ENCODE measurements at places on chromosomes 7 and 10. TPM values are rescaled to one million over a fixed set of nuclear protein-coding genes. Genes with fewer than 3 reads are reported as not detected.
A peak's percentile ranks its signal among the peaks of the same experiment; 100 is the strongest.

Gene TSPAN15
- 0.35 TPM for polyA plus RNA-seq

DNA sequence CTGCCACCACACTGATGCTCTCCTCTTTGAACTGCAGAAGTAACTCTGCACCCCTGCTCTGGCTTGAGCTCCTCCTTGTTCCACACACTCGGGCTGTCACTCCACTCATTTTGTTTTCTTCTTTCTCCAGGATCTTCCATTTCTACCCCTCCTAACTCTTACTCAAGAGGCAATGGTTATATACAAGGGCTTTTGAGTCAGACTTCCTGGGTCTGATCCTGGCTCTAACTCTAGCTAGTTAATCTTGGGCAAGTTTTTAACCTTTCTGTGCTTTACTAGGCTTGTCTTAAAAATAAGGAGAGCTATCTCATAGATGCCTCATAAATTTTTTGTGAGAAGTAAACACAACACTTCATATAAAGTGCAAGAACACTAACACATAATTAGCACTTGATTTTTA is 45.3 kb upstream of the GNAI1 start:
- no peak for DNase-seq

Gene C10orf90
- 0.12 TPM for polyA plus RNA-seq

DNA sequence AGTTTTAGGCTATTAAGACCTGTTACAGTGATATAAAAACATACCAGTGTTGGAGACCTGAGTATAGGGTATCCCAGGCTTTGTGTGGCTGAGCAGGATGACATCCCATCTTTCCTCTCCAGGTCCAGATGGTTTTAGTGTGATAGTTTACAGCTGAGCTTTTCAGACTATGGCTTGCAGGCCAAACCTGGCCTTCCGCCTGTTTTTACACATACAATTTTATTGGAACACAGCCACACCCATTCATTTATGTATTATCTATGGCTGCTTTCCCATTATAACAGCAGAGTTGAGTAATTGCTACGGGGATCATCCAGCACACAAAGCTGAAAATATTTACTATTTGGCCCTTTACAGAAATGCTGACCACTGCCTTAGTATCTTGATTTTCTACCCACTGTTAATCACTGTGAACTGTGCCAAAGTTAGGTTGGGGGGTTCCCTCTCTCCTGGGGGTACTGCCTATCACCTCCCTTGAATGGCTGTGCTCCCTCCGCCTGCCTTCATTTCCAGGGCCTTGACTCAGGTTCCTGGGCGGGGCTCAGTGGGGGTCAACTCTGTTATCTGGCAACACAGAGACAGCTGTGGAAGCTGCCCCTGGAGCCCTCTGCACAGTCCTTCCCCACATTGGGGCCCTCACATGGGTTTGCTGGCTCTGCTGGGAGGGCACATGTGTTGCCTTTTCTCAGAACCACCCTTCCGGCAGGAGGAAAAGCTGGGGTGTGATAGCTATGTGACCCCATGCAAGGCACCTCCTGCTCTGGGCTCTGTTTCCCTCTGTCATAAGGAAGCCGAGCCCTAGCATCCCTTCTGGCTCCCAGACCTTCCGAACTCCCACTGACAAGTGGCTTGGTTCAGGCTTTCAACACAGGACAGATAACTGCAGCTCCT is 40.3 kb upstream of the SH2D4B start:
- DNase-seq = no peak

- no peak for DNase-seq
Measured at GRCh38 chr7:99422186-99422585, 13.4 kb downstream of the BUD31 start.

DNA sequence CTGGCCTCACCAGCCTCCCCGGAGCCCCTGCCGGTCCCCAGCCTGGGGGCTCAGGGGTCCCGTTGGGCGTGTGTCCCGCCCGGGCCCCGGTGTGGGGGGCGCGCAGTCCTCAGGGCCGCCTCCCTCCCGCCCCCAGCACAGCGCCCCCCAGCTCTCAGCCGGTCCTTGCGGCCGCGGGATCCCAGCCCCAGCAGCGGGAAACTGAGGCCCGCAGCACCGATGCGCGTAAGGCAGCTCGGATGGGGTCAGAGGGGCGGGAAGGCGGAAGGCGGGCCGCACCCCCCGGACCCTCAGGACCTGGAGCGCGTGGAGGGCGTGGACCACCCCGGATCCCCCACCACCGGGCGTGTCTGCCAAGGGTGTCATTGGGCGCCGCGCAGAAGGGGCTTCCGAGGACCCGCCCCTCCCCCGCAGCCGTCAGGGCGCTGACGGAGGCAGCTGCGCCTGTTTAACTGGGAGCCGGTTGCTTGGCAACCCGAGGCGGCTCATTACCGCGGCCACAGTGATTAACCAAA is 14.9 kb downstream of the UNCX start:
- no peak for DNase-seq

GRCh38 chr7:29177963-29178600 is 16.5 kb upstream of the CHN2 start:
- DNase-seq = no peak

Gene SPDYE9
- polyA plus RNA-seq = 0.06 TPM

GRCh38 chr10:13054844-13055243 is 45.1 kb upstream of the OPTN start:
- no peak for DNase-seq

DNA sequence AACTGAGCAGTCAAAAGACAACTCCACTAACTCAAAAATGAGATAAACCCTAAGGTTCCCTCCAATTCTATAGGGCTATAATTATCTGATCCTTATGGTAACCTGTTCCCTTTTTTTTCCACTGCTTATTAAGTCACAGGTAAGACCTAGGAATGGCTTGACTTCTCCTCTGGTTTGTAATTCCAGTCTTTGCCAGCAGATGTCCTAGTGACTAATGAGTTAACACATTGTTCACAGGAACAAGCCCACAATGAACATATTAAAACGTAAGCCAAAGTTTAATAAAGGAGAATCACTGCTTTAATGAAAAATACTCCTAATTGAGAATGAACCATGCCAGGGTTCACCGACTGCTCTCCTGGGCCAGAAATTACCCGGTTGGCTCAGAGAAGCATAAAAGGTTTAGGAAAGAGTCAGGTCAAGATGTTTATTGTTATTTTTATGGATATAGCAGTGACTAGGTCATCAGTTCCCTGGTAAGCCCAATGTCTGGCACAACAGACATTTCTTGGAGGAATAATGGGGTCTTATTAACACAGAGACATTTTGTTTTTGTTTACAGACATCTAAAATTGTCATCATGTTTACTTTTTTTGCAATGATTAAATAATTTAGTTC is 120.1 kb downstream of the ELAPOR2 start:
- DNase-seq = peak; percentile 20

DNA sequence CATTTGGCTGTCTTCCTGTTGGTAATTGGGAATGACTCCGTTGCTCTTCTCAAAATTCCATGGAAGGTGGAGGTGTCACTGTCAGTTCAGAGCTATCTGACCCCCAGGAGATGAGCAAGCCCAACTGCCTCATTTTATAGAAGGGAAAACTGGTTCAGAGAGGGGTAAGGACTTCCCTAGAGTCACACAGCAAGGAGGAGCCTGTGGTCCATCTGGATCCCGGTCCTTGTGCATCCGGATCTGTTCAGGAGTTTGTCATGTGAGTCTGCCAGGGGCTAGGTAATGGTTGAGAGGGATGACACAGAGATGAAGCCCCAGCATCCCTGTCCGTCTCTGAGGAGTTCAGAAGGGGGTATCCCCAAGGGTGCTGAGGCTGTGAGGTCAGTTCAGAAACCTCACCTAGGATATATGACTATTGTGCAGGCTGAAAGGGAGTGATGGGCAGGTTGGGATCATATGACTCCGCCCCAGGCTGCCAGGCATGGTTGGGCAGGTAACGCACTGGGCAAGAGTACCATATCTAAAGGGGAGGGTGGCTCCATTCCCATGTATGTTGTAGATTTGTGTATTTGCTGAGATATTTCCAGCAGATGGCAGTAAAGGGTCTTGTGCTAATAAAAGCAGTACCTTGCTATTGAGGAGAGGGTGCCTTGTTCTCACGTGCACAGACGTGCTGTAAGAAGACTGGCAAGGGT is 16.0 kb upstream of the SLC29A3 start:
- no peak for DNase-seq

Gene SUFU
- polyA plus RNA-seq = 11.0 TPM

DNA sequence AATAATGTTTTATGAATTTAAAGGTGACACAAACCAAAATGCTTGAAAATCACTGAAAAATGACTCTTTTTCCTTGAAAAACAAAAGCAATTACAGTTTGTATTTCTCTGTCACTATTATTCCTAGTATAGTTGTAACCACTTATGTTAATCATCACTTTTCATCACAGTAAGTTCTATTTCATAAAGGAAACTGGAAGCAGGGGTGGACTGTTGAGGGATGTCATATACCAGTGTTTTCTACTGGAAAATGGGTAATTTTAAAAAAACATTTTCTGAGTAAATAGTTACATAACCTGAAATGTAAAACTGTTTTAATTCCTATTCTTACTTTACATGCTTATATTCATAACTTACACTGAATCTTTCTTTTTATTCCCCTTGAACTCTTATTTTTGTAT is 32.2 kb upstream of the SFMBT2 start:
- no peak for DNase-seq

DNA sequence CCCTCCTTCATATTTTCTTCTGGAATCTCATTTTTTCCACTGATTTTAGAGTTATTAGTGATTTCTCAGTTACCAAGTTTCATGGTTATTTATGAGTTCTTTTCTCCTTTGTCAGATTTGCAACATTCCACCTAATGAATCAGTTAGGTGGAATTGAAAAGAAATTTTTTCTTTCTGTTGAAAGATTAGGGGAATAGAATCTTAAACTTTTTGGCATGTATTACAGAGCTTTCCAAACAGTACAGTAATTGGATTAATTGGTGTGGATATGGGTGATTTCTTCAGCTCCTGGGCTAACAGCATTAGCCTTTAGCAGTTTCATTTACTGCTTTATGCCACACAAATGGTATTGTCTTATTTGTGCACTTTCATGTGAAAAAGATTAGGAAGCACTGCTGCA is 17.0 kb downstream of the STAM start:
- no peak for DNase-seq

- DNase-seq = no peak
Measured at GRCh38 chr10:53601260-53601875, 828.8 kb upstream of the MBL2 start.

GRCh38 chr7:136061433-136061832 is 84.3 kb upstream of the MTPN start:
- no peak for DNase-seq

Gene ARPC1B
- 245 TPM for polyA plus RNA-seq

DNA sequence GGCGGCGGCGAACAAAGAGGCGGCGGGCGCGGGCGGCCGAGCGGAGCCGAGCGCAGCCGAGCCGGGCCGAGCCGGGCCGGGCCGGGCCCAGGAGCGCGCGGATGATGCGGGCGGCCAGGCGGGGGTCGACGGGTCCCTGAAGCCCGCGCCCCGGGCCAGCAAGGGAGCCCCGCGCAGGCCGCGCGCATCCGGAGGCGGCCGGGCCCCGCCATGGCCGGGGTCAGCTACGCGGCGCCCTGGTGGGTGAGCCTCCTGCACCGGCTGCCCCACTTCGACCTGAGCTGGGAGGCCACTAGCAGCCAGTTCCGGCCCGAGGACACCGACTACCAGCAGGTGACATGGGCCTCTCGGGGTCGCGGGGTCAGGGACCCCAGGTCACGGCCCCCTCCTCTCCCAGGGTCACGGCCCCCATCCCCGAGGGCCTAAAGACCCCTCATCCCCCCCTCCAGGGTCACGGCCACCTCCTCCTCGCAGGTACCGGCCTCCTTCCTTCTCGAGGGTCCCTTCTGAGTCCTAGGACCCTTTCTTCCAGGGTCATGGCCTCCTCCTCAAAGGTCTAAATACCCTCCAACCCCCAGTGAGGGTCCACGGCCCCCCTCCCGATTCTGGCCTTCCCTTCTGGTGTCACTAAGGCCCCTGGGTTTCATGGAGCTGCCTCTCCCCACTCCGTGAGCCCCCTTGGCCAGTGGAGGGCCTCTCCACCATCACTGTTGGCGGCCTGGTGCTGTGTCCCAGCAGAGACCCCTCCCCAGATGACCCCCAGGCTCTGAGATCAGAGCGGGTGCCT is at the start of gene TTYH3:
TSS of gene TTYH3 (plus strand) at position 41 of the 787 bp plus-strand sequence. CDS start at position 211, 170 bp downstream.
- no peak for DNase-seq

- peak; percentile 57 for DNase-seq
Measured at GRCh38 chr10:48634198-48634983, 29.5 kb upstream of the ARHGAP22 start.

Gene AP1S1
- polyA plus RNA-seq = 197 TPM

Gene FKBP6
- polyA plus RNA-seq = not detected

Gene FXYD4
- not detected for polyA plus RNA-seq

Data from AG04450 (cell line).